Keratinocyte (primary cell): ENCODE measurements at places on chromosomes 3 and 15. TPM values are rescaled to one million over a fixed set of nuclear protein-coding genes. Genes with fewer than 3 reads are reported as not detected.

Gene GATA2
- not detected in 3 replicates for polyA plus RNA-seq

Gene CTXND1
- not detected in 3 replicates for polyA plus RNA-seq

Gene STRIT1
- not detected in 3 replicates for polyA plus RNA-seq

Gene PPP4R2
- 19.2 to 46.6 TPM (median 19.3 TPM) in 3 replicates for polyA plus RNA-seq

Gene KNG1
- 0.12 TPM in 1 of 3 replicates, not detected in the others for polyA plus RNA-seq

DNA sequence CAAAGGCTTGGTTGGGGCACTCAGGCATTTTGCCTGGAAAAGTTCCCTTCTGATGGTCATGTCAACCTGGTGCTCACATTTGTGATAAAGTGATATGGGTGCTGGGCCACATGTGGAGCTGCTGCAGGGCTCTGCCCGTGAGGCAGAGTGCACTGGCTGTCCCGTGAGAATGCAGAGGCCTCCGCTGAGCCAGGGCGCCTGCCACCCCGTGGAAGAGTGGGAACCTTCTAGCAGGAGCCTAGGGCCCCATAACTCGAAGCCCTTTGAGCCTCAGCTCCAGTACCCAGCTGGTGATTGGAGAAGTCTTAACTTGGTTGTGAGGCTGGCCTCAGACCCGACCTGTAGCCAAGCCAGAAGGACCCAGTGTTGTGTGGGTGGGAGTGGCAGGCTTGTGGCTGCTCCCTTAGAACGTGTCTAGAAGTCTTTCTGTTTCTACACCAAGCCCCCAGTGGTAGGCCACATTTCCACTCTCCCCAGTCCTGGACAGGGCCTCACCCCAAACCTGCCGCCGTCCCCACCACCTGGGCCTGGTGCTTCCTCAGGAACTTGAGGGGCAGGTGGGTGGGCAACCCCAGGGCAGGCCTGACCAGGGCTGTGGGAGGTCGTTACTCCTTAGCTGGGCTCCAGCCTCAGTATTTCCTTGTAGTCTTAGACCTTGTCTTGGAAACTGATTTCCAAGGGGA, 19.7 kb downstream of the SEC61A1 start:
- no peak for DNase-seq

DNA sequence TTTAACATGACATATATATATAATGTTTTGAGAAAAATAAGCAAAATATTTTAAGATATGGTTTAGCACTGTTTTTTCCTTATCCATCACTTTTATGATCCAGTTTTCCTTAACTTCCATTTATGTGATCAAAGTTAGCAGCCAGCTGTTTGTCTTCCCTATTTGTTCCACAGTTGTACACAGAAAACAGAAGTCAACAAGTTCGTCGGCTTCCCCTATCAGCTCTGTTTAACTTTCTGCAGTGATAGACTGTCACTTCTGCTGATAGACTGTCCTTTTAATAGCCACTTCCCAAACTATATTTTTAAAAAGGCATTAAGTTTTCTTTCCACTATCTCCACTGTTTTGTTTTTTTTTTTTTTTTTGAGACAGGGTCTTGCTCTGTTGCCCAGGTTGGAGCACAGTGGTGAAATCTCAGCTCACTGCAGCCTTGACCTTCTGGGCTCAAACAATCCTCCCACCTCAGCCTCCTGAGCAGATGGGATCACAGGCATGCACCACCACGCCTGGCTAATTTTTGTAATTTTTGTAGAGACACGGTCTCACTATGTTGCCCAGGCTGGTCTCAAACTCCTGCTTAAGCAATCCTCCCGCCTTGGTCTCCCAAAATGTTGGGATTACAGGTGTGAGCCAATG, 7.2 kb downstream of the FSD2 start:
- no peak for DNase-seq

DNA sequence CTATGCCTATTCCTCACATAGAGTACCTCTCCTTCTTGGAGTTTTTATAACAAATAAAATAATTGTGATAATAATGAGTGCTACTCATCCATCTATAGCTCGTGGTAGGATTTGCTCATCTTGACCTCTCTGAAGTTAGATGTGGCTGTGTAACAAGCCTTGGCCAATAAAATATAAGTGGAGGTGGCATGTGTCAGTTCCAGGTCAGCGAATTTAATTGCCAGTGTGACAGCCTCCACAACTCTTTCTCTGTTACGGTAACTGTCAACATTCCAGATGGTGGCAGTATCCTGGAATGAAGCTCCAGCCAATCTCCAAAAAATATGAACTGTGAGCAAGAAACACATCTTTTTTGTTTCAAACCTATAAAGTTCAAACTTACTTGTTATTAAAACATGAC, 13.8 kb downstream of the CLRN1 start:
- DNase-seq = no peak

- no peak for DNase-seq
Observed at GRCh38 chr15:50012790-50013189, 106.2 kb downstream of the ATP8B4 start.

DNA sequence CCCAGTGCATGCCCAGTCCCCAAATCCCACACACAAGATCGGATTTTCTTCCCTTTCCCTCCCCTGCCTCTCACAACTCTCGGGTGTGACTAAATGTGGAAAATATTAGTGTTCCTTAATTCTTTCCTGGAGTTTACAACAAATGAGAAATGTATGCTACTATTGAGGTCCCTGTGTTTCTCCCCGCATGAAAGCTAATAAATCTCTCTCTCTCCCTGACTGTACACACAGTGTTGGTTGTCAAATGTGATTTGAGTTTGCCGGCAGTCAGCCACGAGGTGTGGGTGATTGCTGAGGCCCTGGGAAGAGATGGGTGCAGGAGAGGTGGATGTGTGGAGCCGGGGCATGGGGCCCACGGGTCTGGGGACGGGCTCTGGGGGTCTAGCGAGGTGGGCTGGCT, 161.4 kb upstream of the IQSEC1 start:
- DNase-seq = no peak

GRCh38 chr3:17234382-17234781, 349.6 kb downstream of the PLCL2 start:
- DNase-seq = no peak

DNA sequence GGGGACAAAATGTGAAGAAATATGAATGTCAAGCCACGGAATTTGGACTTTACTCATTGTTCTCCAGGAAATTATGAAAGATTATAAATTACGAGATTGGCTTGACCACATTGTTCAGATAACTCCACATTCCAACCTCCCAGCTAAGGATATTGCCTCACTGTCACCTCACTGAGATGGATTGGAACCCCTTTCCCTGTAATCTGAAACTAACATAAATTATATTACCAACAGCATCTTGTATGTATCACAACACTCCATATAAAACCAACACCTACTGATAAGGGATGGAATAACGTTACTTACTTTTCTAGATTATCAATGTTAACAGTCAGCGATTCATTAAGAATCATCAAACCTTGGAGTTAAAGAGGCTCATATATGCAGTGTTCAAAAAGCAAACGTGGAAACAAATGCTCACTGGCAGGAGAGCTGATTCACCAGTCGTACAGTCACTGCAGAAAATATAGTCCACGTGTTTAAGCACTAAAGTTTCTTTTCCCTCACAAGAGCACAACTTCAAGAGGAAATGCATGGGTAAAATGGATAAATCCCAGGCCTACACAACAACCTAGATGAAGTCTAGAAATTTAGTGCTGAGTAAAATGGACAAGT, 451.5 kb downstream of the FGF12 start:
- no peak for DNase-seq
